ENCODE measurements at places on chromosomes 3 and 15.
A peak's percentile ranks its signal among the peaks of the same experiment; 100 is the strongest.

DNA sequence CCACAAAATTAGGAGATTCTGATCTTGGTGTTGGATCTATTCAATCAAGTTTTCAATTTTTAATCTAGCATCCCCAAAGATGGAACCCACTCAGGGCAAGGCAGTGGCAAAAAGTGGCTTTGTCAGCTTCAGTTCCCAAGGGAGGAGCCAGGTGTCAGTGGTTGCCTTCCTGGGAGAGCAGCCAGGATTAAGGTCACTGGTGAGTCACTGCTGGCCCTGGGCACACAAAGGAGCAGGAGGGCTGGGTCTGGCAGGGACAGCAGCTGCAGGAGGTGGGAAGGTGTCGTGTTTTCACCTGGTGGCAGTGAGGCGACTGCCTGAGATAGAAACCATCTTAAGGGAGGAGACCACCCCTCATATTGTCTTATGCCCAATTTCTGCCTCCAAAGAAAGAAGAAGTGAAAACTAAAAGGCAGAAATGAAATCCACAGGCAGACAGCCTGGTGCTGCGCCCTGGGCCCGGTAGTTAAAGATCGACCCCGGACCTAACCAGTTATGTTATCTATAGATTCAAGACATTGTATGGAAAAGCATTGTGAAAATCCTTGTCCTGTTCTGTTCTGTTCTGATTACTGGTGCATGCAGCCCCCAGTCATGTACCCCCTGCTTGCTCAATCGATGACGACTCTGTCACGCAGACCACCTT, 5.9 kb upstream of the KLHL25 start:
- peak; percentile 84 for DNase-seq

- DNase-seq, result no peak
Measured at GRCh38 chr15:92654662-92655061, 913 bp downstream of the FAM174B start.

DNA sequence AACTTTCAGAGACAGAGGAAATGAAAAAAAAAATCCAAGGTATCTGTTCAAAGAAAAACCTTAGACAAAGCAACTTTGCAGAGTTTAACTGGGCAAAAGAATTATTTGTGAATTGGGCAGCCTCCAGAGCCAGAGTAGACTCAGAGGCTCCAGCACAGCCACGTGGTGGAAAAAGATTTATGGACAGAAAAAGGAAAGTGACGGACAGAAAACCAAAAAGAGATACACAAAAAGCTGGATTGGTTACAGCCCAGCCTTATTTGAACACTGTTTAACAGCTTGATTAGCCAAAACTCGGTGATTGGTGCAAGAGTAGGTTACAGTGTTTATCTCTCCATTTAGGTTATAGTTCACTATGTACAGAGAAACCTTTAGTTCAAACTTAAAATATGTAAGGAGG, 23.7 kb upstream of the GPD1L start:
- DNase-seq, result peak; percentile 74

GRCh38 chr3:193929373-193929772, 206.6 kb upstream of the HES1 start:
- no peak for DNase-seq

DNA sequence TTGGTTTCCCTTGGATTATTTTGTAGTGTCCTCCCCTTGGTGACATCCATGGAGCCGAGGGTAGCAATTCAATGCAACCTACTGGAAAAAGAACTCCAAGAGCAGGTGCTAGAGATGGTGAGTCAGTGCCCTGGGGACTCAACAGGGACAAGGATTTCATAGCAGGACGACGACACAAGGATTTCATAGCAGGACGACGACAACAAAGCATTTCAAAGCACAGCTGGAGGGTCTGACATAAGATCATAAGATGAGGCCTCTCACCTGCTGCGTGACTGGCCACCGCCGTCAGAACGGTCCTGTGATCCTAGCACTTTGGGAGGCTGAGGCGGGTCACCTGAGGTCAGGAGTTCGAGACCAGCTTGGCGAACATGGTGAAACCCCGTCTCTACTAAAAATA, 22.5 kb downstream of the NRROS start:
- DNase-seq, result no peak

GRCh38 chr3:118478706-118479276, 555.9 kb downstream of the IGSF11 start:
- DNase-seq, result no peak

DNA sequence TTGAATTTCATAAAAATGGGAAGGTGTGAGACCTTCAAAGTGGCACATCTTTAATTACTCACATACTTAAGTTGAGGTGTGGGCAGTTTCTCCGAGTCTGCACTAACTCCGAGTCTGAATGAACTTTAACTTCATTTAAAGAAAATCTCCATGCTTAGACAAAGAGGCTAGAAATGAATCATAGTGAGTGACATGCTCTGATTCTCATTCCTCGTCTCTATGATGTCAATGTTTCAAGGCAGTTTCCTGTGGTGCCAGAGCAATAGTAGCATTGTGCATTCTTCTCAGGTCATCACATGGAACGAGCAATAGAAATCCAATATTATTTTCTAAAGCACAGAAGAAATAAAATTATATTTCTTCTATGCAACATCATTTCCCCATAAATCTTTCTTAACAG, 224.8 kb downstream of the KCNMB2 start:
- no peak for DNase-seq

- DNase-seq, result no peak
Measured at GRCh38 chr3:150278195-150278594, 129.9 kb upstream of the TSC22D2 start.

GRCh38 chr3:117602058-117602644, 892.6 kb downstream of the TUSC7 start:
- no peak for DNase-seq

DNA sequence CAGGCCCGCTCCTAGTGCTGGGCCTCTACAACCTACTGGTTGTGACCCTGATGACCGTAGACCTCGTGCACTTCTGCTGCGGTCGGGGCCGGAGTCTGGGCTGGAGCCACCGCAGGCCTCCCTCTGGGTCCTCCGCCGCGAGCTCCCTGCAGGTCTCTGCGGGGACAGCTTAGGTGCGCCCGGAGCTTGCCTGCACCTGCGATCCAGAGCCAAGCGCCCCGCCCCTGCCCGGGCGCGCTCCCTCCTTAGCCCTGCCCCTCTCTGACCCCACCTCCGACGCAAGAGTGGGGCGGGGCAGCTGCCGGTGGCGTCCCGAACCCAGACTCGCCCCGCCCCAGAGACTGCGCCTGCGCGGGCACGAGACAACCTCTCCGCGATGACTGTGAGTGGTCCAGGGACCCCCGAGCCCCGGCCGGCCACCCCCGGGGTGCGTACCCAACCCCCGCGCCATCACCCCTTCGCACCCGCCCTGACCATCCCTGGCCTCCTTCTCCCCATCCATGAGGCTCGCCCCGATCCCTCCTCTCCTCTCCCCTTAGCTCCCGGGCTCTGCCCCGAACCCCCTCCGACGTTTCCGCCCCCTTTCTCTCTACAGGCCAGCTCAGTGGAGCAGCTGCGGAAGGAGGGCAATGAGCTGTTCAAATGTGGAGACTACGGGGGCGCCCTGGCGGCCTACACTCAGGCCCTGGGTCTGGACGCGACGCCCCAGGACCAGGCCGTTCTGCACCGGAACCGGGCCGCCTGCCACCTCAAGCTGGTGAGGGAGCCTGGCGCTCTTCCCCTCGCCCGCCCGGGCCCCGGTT, at the start of gene UNC45A:
Gene UNC45A, plus strand, starts transcription at position 337 of the 803 bp plus-strand sequence. Its CDS starts 40 bp downstream, at position 377.
- DNase-seq, result peak; percentile 96

DNA sequence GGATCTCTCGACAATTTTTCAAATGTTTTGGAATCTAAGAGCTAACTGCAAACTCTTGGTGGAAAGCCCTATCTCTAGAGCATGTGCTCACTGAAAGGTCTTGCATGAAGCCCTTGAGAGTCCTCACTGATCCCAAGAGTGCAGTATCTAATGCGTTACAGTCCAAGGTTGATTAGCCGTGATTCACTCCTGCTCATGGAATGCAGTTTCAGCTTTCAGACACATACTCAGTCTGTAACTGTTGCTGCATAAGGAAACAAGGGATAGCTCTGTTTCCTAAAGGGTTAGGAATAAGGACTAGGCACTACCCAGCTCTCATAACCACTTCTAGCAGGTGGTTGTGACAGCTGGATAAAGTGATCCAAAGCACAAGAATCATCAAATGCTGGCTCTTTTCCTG, 687.4 kb upstream of the CFAP20DC start:
- DNase-seq, result no peak

- no peak for DNase-seq
Measured at GRCh38 chr3:27194861-27195483, 174.2 kb downstream of the NEK10 start.

DNA sequence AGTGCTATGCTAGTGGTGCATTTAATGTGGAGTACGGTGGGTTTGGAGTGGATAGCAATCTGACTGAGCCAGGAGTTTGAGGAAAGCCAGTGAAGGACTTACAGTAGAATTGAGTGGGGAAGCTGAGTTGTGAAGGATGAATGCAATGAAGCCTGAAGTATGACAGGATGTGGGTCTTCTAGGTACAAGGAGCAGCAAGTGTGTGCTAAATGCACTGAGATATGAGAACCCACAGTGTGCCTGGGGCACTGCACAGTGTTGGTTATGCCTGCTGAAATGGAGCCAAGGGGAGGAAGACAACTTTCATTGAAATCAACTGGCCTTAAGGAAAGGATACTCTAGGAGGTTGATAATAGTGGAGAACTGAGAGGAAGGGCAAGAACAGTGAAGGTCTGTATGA, 105.5 kb upstream of the MRPL3 start:
- no peak for DNase-seq

GRCh38 chr15:97841558-97841957, 118.9 kb upstream of the ARRDC4 start:
- DNase-seq, result no peak

GRCh38 chr15:56765251-56765650, 31.9 kb upstream of the ZNF280D start:
- peak; percentile 69 for DNase-seq

GRCh38 chr3:100781301-100781700, 72.0 kb downstream of the TFG start:
- no peak for DNase-seq

- no peak for DNase-seq
Measured at GRCh38 chr3:14230729-14231128, 52.1 kb downstream of the LSM3 start.

DNA sequence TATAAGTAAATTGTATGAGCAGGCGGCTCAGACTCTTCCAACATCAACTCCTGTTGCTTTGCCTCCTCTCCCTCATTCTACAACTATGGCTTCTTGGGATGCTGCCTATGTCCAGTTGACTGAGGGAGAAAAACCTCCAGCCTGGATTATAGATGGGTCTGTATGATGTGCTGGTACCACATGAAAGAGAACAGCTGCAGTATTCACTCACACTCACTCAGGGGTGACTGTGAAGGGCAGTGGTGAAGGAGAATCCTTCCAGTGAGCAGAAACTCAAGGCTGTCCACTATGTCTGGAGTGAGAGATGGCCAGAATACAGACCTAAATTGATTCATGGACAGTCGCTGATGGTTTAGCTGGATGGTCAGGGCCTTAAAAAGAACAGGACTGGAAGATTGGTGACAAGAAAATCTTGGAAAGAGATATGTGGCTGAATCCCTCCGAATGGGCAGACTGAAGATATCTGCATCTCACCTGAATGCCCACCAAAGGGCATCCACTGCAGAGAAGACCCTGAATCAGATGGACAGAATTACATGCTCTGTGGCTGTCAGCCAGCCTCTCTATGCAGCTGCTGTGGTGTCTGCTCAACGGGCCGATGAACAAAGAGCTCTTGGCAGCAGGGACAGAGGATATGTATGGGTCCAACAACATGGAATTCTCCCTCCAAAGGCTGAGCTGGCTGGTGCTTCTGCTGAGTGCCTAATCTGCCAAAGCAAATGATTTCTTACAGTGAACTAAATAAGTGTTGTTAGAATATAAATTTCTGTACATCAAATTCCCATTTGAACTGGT, 1.9 kb upstream of the BCL2L10 start:
- DNase-seq, result no peak

GRCh38 chr15:79282371-79283251, at the start of gene ANKRD34C:
Gene ANKRD34C (plus strand): TSS chr15:79282722. CDS start chr15:79293285, 10,563 bp downstream.
- no peak for DNase-seq

DNA sequence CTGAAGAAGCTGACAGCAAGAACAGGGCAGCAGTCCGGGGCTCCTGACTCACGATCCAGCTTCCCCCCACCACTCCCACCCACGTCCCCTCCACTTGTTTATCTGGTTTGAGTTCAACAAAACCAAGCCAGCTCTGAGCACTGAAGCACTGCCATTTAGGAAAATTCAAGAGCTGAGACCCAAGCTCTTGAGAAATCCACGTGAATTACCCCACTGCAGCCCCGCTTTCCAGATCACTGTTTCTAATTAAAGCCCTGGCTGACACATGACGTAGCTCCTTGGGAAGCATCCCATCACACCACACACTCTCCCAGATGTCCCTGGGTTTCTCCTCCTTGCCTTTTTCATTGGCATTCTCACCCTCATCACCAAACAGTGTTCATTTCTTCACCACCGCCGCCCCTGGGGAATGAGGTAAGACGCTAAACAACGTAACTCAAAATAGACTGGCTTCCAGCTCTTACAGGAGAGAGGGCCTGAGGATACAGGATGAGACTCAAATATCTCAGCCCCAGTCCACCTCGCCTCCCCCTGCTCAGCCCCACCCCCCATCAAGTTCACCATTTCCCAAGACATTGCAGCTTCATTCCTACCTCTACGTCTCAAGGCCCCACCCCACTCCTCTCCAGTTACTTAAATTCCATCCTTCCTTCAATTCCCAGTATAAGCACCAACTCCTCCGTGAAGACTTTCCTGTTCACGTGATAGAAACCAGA, 95.4 kb downstream of the SRGAP3 start:
- DNase-seq, result no peak

GRCh38 chr3:189103208-189103607, 68.6 kb upstream of the TPRG1 start:
- DNase-seq, result no peak

DNA sequence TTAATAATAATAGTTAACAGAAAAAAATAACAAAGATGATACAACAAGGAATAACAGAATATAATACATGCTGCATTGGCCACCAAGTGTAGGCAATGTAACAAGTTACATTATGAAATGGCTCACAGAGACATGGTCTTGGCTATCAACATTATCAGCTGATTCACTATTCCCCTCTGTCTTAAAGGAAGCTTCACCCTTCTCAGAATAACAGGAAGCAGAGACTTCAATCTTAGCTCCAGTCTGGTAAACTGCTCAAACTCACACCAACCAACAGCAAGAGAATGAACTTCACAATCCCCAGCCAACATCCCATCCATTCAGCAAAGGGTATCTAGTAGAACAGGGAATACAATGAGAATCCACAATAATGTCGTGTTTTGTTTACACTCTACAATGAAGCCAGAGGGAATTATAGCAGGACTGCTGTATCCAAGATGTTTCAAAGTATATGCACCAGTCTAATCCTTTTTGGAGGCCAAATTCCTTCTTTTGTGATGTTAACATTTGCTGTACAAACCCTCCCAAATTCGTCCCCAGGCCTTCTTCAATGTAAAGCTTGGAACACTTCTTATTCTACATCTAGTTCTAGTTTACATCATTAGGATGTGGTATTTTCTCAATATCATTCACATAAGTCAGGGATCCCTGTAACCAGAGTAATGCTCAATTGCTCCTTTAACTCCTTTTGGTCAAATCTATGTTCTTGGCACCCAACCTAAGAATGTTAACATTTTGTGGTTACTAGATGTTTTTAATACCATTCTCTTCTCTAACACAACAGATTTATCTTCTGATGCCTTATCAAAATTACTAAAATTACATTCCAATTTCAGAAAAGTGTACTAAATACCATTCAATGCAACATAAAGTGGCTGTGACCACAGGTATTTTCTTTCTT, 52.4 kb upstream of the CMSS1 start:
- DNase-seq, result no peak

All from prostate gland (tissue), 2 donors.